ENCODE measurements at places on chromosomes 6 and 20.

GRCh38 chr6:169702840-169703246, 917 bp downstream of the C6orf120 start:
- no peak for DNase-seq

GRCh38 chr6:82208913-82209312, 38.6 kb downstream of the IBTK start:
- no peak for DNase-seq

DNA sequence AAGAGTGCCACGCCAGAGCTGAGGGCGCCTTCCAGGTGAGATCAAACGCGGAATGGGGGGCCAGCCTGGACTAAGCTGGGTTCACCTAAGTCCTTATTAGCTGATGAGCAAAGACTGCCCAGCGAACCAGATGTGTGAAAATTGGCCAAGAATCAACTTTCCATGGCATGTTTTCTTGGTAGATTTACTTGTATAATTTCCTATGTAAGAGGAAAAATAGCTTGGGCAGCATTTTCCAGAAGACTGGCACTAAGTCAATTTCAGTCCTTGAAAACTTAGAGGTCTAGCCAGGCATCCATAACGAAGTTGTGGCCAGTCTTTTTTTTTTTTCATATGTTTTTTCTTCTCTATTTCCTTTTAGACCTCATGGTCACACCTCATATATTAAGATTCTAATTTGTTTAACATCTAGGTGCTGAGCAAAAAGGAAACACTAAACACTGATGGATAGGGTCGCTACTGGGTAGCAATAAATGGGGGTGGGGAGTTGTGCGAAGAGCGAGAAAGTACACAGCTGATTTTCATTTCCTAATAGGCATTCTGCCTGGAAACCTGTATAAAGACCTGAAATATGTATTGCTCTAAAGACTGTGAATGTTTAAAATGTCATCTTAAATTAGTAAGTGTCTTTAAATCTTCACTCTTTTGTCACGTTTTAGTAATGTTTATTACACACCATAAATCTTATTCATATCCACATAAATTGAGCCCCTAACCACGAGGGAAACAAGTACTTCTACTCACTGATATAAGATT, 188.8 kb downstream of the CD83 start:
- no peak for DNase-seq

- DNase-seq = no peak
Measured at GRCh38 chr6:157428427-157429202, 47.6 kb downstream of the ZDHHC14 start.

DNA sequence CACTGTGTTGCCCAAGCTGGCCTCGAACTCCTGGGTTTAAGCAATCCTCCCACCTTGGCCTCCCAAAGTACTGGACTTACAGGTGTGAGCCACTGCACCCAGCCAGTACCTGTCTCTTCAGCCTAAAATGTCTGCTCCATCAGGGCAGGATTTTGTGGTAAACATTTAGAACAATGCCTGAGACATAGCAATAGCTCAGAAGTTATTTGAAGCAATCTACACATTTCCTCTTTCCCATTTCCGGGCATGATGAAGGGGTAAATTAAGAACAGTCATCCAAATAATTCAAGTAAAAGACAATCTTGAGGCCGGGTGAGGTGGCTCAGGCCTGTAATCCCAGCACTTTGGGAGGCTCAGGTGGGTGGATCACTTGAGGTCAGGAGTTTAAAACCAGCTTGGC, 69.0 kb upstream of the ZNF217 start:
- no peak for DNase-seq
